ENCODE measurements at places on chromosomes 4 and X.

- no peak for DNase-seq
Measured at GRCh38 chr4:12041828-12042227, 613.1 kb upstream of the HS3ST1 start.

DNA sequence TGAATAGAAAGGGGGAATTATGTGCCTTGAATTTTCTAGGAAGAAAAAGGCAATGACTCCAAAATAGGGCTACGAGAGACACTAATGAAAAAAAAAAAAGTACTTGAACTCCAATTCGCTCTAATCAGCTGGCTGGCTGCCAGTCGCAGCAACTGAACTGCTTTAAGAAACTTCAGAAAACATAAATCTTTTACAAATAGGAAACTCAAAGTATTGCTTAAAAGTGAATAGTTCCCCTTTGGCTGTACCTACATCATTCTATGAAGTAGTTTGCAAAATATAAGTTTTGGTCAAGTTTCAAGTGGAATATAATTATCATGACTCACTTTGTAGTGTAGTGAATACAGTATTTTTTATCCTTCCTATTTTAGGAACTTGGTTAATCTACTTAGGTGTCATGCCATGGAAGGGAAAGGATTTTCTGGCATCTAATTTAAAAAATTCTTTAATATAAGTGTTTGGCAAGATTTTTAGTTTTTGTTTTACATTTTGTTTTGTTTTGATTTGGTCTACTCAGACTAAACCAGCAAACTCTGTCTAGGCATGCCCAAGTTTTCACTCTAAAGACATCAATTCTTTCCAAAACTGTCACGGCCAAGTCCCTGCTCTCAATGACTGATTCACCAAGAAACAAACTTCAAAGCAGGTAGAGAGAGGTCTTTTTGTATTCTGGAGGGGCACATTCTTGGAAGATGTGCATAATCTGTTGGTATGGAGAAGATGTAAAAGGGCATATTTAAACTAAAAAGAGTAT, 382.4 kb upstream of the GALNT7 start:
- DNase-seq = no peak

DNA sequence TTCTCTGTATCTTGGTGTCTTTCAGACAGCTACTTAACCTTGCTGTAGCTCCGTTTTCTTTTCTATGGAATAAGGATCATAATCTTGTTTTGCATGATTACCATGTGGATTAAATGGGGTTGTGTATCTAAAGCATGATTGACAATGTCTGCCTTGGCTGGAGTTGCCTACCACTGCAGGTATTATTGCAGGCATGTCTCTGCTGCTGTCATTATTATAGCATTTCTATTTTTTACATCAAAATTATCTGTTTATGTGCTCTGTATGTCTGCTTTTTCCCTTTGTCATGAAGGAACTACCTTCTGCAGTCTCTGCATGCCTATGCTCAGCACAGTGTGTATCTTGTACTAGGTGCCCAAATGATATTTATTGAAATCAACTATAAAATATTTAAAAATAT, 95.9 kb upstream of the TAPT1 start:
- no peak for DNase-seq

- DNase-seq = no peak
Measured at GRCh38 chr4:150863456-150863855, 151.6 kb downstream of the LRBA start.

- DNase-seq = no peak
Measured at GRCh38 chr4:146343199-146343598, 128.9 kb downstream of the REELD1 start.

DNA sequence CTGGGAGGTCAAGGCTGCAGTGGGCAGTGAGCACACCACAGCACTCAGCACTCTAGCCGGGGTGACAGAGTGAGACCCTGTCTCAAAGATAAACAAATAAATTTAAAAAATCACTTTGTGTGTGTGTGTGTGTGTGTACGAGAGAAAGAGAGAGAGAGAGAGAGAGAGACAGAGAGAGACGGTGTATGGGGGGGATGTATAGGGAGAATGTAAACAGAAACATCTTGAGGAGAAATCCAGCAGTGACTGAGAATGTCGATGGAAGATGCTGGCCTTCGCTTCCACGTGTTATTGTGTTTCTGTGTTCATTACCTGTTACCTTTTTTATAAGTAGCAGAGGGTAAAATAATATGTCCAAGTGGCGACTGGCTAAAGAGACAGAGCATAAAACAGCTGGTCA, 23.6 kb upstream of the RBPJ start:
- no peak for DNase-seq

DNA sequence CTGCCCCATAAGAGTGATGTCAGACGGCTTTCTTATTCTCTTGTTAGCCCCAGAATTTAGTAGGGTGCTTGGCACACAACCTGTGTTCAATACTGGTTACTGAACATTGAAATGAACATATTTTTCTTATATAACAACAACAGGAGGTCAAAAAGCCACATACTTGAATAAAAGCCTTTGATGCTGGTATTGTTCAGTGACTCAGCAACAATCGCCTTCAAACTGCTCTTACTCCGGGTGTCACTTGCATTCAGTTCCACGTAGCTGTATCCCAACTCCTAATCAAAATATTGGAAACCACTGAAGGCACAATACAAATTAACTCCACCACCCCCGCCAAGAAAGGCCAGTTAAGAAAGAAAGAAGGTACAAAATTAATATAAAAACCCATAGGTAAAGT, 61.5 kb downstream of the RFC1 start:
- DNase-seq = no peak

DNA sequence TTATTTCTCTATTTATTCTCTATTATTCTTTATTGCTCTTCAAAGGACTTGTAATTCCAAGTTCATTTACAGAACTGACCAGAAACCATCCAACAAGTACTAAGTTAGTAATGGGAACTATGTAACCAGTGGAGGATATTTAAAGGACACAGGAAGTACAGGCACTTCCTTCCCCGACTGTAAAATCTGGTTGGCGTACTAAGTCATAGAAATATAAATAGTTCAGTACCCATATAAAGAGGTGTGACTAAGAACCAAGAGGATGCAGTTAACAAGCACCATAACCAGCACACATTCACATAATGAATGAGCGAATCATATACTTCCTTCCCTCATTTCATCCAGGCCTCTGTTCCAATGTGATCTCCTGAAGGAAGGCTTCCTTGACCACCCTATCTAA, 3.6 kb upstream of the EIF4E start:
- DNase-seq = no peak

- DNase-seq = no peak
Measured at GRCh38 chr4:28488021-28488420, 1627.4 kb downstream of the STIM2 start.

DNA sequence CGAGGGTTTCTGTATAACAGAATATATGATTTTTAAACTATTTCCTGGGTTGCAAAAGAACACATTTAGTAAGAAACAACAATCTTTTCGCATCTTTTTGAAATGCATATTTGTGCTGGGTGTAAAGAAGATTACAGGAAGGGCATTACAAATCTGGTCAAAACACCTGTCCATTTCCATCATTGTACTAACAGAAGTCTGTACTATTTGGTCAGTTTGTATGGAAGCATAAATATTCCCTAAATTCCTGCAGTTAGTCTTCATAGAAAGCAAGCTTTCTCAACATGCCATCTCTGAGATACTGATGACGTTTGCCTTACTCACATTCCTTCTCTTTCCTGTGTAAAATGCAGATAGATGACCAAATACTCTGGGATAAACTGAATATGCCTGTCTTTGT, 203.3 kb downstream of the NWD2 start:
- DNase-seq = no peak

DNA sequence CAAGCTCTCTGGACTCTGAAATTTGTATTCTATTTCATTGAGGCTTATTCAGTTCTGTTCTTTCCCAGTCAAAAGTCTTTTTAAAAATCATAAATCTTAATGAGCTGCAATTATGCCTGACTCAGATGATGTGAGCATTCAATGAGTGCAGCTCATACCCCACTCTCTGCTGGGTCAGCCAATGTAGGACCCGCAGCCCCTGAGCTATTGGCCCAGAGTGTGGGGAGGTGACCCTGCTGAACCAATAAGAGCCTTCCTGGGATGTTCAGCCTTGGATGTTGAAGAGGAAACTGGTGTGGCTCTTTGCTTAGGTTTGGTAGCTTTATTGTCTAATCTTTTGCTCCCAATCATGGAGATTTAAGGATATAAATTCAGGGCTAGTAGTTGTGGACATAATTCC, 12.1 kb upstream of the TCEAL4 start:
- DNase-seq = no peak

DNA sequence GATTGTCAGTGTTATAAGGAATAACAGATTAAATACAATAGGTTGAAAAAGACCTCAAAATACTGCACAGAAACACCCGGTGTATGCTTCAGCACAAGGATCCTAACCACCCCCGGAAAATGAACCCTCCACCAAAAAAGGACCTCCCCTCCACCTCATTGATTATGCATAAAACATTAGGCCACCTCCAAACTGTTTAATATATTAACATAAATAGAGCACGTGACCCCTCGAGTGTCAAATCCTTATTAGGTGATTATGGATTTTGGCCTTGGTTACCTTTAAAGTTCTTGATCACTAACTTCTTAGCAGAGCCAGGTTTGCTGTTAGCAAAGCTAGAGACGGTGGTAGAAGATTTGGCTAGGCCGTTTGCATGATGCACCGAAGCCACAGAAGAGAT, 958 bp downstream of the CUL4B start:
- no peak for DNase-seq

DNA sequence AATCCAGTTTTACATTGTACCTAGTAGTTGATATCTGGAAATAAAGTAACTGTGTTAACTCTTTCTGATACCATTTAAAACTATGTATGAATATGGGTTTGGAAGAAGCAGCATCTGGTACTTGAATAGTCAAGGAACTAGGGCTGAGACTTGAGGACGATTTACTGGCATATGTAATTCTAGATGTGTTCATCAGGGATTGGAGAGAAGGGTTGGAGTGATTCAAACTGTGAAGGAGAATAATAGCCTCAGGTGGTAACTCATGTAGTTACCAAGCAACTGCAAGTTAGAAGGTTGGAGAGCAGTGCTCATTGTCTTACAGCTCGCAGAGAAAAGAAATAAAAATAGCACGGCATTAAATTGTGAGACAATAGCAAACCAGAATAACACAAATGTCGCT, 29.5 kb upstream of the TXLNG start:
- no peak for DNase-seq

- DNase-seq = no peak
Measured at GRCh38 chr4:31234494-31234893, 514.3 kb downstream of the PCDH7 start.
